IPS-NIHi11 (cell line): ENCODE measurements at places on chromosomes 5 and 9.

DNA sequence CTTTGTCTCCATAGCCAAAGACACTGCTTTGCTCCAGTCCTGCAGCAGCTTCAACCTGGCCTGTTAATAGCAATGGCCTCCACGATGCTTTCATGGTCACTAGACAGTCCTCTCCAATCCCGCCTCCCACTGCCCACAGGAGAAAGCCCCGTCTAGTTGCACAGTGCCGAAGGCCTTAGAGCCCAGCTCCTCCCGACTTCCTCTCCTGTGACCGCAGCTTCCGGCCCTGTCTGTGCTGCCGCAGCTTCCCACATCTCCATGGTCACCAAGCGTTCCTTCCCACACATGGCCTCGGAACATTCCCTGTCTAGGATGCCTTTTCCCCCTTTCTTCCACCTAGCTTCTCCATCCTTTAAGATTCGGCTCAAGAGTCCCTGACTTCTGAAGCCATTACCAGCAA lies 23.4 kb downstream of the PCA3 start:
- DNase-seq: no peak

- DNase-seq: no peak
Observed at GRCh38 chr9:137421838-137422603, 941 bp downstream of the EXD3 start.

DNA sequence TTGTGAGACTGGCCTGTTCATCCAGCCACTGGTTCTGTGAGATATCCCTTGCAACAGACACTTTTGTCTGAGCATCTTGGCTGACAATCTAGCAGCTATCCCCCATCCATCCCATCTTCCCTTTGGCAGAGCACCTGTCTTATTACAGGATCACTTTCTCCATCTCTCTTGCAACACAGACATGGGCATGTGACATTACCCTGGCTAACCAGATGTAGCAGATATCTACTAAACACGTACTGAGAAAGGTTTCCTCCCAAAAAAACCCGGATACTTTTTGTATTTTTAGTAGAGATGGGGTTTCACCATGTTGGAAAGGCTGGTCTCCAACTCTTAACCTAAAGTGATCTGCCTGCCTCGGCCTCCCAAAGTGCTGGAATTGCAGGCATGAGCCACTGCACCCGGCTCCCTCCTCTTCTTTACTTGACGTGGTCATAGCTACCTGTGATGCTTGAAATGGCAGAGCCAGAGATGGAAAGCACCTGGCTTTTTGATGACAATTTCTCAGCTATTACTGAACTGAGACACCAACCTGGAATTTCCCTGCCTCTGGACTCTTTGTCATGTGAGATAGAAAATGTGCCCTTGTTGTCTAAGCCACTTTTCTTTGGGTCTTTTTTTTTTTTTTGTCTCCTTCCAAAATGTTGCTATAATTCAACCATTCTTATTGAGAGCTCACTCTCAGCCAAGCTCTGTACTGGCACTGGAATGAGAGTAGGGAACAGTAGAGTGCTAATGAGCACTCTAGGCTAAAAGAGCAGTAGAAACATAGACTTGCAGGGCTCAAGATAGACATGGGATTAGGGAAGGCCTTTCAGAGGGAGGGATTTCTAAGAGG lies 32.6 kb downstream of the FNBP1 start:
- no peak for DNase-seq

DNA sequence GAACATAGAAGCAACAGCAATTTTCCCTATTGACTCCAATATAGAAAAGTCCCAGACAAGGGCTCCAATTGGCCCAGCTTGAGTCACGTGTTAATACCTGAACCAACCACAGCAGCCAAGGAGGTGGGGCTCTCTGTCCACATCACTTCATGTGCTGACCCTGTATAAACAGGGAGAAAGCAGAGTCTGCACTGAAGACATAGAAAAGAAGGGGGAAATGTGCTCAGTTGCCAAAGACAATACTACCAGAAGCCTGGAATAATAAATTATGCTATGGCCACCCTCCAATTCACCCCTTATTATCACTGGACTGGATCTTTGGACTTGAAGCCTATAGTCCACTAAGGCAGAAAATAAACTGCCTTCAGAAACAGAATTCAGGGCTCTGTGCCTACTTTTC lies 275.4 kb downstream of the EPB41L4A start:
- DNase-seq: no peak

GRCh38 chr9:38249587-38250210 lies 142.8 kb upstream of the ALDH1B1 start:
- DNase-seq: no peak

DNA sequence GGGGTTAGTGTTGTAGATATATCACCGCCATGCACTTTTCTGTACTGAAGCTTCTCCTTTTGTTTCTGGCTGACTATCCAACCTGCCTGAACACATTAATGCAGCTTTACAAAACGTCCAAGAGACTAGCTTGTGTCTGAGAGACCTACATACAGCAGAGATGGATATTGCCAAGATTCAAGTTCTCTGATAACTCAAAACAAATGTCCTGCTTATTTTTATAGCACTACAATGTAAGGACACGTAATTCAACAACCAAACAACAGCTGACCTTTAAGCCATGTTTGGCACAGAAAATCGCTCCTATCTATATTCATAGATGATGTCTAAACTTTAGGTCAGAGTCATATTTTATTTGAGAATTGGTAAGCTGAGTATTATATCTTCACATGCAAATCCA lies 76.2 kb upstream of the NTRK2 start:
- DNase-seq: no peak

DNA sequence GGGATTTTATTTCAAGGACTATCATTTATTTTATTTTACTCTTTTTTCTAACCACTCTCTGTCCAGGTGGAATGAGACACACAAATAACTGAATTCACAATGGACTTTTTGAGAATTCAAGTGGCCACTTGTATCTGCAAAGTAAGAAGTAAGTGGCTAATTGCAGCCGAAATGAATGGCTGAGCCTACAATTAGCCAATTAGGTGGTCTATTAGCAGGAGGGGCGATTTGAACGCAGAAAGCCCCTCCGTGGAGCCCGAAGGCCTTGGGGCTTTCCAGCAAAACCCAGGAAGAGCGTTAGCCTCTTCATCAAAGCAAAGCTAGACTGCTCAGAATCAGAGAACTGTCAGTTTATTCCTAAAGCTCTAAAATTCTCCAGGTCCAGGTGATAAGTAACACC lies 176.9 kb downstream of the EBF1 start:
- no peak for DNase-seq

DNA sequence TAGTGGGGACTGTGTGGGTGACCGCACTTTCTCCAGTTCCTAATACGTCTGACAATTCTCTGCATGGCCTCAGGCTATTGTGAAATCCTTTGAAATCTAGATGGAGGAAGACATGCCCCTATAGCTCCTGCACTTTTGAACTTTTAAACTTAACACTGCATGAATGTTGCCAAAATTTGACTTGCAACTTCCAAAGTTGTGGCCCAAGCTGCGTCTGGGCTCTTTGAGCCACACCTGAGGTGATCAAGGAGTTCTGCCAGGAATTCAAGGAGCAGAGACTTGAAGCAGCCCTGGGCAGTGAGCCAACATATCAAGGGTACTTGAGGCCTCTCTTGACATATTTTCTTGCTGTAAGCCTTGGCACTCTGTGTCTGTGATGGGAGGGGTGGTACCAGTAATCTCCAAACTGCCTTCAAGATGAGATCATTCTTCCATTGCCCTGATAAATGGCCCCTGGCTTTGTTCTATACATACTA lies 1336.1 kb upstream of the CDH9 start:
- DNase-seq: peak; percentile 10

DNA sequence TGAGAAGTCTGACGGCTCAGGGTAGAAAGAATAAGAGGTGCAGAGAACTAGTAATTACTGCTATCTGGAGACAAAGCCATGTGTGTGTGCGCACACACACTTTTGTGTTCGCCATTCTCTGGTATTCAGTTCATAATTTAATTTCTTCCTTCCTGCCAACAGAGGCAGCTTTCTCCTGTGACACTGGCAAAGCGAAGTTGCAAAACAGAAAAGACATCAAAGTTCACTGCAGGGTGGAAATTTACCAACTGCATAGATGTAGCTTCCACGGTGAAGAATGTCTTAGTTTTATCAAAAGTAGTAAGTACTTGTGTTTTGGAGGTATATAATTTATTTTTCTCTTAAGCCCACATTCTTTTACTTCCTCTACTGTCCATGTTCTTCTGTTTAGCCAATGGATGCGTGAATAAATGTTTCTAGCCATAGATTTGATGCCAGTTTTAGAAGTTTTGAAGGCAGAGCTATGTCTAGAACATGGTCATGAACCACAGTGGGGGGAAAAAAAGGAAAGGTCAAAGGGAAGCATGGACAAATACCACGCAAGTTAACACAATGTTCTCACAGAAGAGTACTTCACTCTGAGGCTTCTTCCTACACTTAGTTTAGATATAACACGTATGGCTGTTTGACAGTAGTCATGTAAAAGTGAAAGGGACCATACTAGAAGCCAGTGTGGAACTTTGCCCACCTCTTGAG lies 536.5 kb upstream of the GRIA1 start:
- no peak for DNase-seq

- DNase-seq: no peak
Observed at GRCh38 chr9:70594386-70594944, 180.0 kb upstream of the KLF9 start.

GRCh38 chr5:98458726-98459125 lies 314.7 kb upstream of the RGMB start:
- no peak for DNase-seq

DNA sequence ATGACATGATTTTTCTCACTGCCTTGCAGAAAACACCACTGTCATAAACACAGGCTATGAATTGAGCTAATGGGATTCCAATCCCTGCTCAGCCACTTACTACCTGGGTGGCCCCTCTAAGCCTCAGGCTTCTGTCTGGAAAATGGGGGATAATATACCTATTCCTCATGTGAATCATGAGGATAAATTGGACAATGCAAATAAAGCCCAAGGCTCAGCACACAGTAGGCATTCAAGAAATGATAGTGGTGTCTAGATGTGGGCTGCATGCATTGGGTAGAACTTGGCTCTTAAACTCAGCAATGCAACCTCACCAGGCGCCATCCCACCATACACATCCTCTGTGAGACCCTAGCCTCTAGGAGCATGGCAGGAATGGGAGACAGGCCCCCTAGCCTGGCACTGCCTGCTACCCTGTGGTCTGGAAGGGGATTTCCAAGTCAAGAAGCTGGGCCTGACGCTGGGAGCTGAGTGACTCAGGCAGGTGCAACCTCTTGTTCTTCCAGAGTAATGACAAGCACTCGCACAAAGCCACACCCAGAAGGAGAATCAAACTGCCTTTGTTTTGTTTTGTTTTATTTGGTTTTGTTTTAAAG lies 2.3 kb upstream of the TNIP1 start:
- no peak for DNase-seq

- DNase-seq: peak; percentile 44
Observed at GRCh38 chr5:30401479-30402058, 791.9 kb upstream of the CDH6 start.

DNA sequence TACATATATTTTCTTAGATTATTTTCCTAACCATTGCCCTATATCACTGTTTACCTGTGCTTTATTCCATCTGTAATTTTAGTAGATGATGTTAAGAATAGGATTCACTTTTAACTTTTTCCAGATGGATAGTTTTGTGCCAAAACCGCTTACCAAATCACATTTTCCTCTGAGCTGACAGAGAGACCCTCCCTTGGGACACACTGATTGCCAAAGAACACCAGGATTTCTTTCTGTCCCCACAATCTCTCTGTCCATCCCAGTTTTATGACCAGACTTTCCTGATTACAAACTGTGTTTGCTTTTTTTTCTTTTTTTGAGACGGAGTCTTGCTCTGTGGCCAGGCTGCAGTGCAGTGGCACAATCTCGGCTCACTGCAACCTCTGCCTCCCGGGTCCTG lies 81.3 kb upstream of the SPATA31C2 start:
- DNase-seq: no peak

- DNase-seq: no peak
Observed at GRCh38 chr9:12224449-12224848, 468.7 kb upstream of the TYRP1 start.

DNA sequence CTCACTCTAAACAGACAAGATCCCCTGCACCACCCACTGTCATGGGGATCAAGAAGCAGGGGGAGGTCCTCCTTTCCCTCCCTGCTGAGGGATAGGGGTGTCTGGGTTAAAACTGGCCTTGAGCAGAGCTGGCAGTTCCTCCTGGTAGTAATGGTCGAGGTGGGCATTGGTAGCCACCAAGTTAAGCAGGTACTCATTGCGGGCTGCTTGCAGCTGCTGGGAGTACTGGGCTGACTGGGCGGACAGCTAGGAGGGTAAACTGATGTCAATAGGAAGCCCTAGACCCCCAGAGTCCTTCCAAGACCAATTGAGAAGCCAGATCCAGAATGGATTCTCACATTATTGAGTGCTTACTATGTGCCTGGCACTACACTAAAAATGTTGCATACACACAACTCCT lies 3.4 kb downstream of the FCHSD1 start:
- no peak for DNase-seq

- DNase-seq: no peak
Observed at GRCh38 chr9:89455356-89455824, 42.5 kb downstream of the SEMA4D start.

DNA sequence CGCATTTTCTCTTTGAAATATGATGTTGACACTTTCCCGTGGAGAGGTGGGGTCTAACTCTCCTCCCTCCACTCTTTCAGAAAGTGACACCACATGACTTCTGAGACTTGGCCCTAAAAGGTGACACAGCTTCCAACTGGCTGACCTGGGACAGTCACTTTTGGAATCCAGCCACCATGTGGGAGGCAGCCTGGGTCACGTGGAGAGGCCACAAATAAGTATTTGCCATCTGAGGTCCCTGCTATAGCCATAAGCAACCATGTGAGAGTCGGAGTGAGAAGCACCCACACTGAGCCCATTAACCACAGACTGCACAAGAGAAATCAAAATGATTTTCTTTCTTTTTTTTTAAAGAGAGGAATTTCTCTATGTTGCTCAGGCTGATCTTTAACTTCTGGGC lies 4.1 kb upstream of the PHYKPL start:
- DNase-seq: no peak

DNA sequence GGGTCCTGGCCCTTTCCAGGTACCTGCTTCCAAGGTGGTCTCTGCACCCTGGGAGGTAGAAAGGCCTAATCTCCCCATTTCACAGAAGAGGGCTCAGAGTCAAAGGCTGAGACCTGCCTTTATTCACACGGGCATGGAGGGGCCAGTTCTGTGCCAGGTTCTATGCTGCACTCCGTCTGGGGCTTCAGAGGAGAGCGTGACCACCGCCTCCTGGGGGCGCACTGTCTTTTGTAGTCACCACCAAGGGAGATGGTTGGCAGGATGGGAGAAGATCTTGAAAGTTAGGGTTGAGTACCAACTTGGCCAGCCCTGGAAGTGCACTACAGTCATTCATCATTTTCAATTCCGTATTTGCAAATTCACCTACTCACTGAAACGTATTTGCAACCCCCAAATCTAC lies 23.7 kb upstream of the PRDM12 start:
- no peak for DNase-seq
